Lung (tissue), 17 donors: ENCODE measurements at places on chromosomes 2 and 18.
A peak's percentile ranks its signal among the peaks of the same experiment; 100 is the strongest.

- DNase-seq: no peak
Measured at GRCh38 chr2:229164545-229165249, 106.4 kb downstream of the PID1 start.

GRCh38 chr2:120472891-120473309 is 127.0 kb downstream of the INHBB start:
- peak; percentile 28 for DNase-seq

DNA sequence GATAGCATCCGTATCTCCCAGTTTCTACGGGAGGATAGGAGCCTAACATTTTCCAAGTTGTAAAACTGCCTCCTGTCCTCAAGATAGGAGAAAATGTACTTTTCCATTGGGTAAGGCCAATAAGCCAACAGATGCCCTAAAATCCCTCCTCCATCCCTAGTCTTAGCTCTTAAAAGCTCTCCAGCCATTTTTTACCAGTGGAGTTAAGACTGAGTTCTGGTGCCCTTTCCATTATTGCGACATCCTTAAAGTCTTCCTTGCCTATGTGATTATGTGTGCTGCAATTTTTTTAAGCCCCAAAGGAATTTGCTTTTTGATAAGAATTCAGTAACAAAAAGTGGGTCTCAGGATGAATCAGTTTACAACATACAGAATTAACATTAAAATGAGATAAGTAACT is 33.0 kb downstream of the LINC00305 start:
- peak; percentile 28 for DNase-seq

DNA sequence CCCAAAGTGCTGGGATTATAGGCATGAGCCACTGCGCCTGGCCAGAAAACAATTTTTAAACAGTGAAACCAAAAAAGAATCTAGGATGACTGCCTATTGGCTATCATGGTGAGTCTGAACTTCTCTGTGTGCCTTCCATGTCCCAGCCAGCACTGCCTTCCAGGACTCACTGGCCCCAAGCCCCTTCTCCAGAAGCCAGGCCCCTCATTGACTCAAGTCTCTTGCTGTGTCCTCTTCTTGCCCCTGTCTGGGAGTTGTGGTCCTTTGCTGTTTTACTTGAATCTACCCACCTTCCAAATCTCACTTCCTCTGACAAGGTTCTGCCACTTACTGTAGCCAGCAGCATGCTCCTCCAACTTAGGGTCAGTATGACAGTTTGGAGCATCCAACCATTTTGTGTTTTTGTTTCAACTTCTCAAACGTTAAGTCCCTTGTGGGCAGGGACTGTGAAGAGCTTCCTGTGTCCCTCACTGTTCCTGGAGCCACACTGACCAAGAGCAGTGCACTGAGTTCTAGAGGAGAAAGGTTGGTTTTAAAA is 41.7 kb downstream of the ST3GAL5 start:
- DNase-seq: no peak
